ENCODE measurements at places on chromosomes 3 and 15. TPM values are rescaled to one million over a fixed set of nuclear protein-coding genes. Genes with fewer than 3 reads are reported as not detected.

Gene CEMIP
- 0.74 TPM for total RNA-seq

DNA sequence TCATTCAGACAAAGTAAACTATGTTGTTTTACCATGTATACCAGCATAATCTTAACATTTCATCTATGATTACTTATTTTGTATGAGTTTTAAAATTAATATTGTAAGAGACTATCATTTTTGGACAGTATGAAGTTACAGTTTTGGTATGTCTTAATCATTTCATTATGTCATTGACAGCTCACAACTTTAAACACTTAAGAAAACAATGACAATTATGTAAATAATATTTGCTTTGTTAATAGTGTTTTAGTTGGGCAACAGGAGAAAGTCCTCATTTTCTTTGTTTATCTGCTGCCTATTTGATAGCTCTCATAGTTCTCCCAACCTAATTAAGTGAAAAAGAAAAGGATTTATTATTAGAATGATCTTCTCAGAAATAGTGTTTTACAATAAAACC is 80.2 kb downstream of the MEF2A start:
- H3K27ac ChIP-seq = no peak overlapping the region
- DNase-seq = no peak
- H3K27me3 ChIP-seq = no peaks in the 10 kb centered on the region
- peaks cover 5% of the 10 kb centered on the region for H3K36me3 ChIP-seq
- H3K4me1 ChIP-seq = no peaks in the 10 kb centered on the region

- H3K4me1 ChIP-seq = no peaks in the 10 kb centered on the region
Measured at GRCh38 chr15:75758071-75758872, 45.6 kb upstream of the CSPG4 start.

DNA sequence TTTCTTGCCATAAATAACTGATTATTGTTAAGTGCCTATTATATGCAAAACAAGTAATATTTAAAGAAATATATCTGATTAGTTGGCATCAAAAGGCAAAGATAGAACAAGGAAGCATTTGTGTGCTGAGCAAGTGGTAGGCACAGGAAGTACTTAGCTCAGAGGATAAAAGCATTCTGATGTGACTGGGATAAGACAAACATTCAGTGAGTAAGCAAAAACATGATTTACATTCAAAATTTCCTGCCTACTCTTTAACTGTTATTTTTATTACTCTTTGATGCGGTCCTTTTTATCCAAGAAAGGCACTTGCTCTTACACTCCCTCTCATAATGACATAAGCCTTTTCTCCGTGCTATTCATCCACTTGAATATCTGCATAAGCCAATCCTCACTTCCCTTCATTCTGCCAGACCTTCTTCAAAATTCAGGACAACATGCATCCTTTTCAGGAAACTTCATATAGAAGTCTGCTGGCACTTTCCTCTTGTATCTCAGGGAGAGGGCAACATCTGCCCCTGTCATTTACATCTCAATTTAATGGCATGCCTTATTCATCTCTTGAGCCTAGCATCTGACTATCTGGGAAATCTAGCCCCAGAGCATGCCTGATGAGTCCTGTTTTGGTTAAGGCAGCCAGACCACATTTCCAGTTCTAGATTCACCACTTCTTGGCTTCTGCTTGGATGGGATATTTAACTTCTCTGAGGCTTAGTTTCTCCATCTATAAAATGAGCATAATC is 478.2 kb upstream of the ROBO2 start:
- no peak overlapping the region for H3K4me3 ChIP-seq
- no peaks in the 10 kb centered on the region for H3K36me3 ChIP-seq
- H3K27ac ChIP-seq = no peak overlapping the region
- no peaks in the 10 kb centered on the region for H3K4me1 ChIP-seq

DNA sequence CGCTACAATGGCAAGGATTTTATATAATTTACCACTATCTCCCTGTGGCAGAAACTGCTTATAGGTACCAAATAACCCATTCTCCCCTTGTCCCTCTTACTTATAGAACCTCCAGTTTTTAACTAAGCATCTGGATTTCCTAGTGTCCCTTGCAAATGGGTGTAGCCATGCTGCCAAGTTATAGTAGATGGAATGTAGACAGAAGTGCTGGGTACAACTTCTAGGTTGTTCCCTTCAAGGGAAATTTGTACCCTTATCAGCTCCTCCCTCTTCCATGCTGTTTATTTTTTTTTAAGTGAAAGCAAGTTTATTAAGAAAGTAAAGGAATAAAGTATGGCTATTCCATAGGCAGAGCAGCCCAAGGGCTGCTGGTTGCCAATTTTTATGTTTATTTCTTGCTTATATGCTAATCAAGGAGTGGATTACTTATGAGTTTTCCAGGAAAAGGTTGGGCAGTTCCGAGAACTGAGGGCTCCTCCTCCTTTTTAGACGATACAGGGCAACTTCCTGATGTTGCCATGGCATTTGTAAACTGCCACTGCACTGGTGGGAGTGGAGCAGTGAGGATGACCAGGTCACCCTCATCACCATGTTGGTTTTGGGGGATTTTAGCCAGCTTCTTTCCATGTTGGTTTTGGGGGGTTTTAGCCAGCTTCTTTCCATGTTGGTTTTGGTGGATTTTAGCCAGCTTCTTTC is 40.1 kb upstream of the TM4SF19 start:
- H3K4me3 ChIP-seq = no peak overlapping the region
- H3K36me3 ChIP-seq = no peaks in the 10 kb centered on the region
- H3K27ac ChIP-seq = no peak overlapping the region
- H3K27me3 ChIP-seq = no peaks in the 10 kb centered on the region

GRCh38 chr15:49036650-49037545 is 9.3 kb downstream of the SECISBP2L start:
- no peaks in the 10 kb centered on the region for H3K4me1 ChIP-seq
- no peak overlapping the region for H3K27ac ChIP-seq
- DNase-seq = no peak
- no peaks in the 10 kb centered on the region for H3K27me3 ChIP-seq
- no peaks in the 10 kb centered on the region for H3K36me3 ChIP-seq

Gene SERINC4
- 0.22 TPM for total RNA-seq

DNA sequence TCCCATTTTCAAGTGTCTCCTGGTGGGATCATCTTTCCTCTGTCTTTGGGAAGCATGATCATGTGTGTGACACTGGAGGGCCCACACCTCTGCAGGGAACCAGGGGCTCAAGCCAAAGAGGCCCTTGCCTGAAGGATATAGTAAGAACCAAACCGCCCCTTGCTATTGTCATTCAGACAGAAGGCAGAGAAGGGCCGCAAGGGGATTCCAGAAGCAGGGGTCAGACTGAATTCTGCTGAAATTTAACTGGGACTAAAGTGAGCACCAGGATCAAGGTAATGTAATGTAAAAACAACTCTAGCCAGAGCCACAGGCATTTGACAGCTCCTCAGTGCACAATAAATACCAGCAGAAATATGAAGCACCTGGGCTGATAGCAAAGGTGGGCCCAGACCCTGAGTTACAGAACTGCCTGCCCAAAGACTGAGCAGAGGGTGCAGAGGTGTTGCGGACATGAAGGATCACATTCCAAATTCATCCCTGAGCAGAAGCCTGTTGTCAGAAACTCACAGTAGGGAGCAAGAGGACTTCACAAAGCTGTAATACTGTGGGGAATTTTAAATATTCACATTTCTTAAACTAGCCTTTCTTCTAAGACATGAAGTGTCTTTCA is 46.0 kb upstream of the RASGRF1 start:
- no peak overlapping the region for H3K27ac ChIP-seq
- no peaks in the 10 kb centered on the region for H3K36me3 ChIP-seq
- H3K4me3 ChIP-seq = no peak overlapping the region
- H3K4me1 ChIP-seq = no peaks in the 10 kb centered on the region

DNA sequence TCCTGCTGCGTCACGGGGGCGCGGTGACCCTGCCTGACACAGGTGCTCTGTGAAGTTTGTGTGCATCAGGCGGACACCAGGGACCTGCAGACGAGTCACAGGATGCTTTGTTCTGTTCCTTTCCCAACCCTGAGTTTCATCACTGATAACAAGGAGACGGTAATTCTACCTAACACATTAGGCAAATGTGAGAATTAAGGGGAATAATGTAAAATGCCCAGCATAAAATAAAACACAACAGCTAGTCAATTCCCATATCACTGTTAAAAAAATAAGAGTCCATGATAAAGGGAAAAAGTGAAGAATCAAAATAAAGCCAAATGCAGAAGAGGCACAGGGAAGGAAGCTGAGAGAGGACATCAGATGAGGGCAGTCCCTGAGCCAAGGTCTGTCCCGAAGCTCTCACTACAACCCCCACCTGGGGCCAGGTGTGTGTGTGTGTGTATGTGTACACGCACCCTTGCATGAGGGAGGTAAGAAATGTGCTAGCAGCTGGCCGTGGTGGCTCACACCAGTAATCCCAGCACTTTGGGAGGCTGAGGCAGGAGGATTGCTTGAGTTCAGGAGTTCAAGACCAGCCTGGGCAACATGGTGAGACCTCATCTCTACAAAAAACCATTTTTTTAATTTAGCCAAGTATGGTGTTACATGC is 27.5 kb downstream of the PLA2G4D start:
- H3K27me3 ChIP-seq = no peaks in the 10 kb centered on the region
- H3K36me3 ChIP-seq = no peaks in the 10 kb centered on the region
- H3K4me1 ChIP-seq = no peaks in the 10 kb centered on the region

Gene CSTA
- 4.2 TPM for total RNA-seq

DNA sequence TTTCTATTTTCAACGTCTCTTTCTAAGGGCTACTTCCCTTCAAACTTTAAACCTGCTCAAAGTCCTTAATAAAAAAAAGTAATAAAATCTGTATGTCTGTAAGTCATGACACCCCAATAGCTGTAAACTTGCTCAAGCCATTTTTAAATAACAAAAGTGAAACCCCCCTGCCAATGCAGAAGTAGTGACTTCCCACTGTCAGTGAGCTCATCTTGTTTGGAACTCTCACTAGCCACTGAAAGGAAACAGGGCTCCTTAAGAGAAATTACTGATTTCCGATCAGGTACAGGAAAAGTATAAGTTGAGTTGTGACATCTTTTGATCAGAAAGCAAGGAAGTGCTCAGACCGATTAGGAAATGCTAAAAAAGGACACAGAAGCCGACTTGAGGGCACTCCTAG is 27.6 kb upstream of the GPR171 start:
- H3K27me3 ChIP-seq = no peaks in the 10 kb centered on the region
- DNase-seq = no peak
- H3K36me3 ChIP-seq = no peaks in the 10 kb centered on the region

DNA sequence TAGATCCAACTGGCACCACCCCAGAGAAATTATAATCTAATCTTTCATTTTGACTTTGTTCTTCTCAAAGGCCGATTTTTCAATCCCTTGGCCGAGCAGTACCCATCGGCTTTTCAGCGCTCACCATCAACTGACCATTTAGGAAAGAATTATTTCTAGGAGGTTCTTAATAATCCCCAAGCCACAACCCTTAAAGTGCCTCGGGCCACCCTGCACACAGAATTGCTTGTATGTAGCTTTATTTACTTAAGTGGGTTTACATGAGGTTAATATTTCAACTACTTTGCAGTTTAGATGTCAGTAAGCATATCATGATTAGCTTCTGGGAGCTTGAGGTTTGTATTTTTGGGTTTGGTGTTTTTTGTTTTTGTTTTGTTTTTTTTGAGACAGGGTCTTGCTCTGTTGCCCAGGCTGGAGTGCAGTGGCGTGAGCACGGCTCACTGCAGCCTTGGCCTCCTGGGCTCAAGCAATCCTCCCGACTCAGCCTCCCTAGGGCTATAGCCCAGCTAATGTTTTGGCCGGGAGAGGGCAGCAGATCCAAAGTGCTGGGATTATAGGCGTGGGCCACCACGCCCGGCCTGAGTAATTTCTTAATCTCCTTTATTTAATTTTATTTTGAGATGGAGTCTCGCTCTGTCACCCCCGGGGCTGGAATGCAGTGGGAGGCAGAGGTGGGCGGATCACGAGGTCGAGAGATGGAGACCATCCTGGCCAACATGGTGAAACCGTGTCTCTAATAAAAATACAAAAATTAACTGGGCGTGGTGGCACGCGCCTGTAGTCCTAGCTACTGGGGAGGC is 801 bp upstream of the CDAN1 start:
- H3K27me3 ChIP-seq = no peaks in the 10 kb centered on the region
- H3K4me3 ChIP-seq = peak overlapping the region; percentile 89
- H3K27ac ChIP-seq = peak overlapping the region; percentile 62
- peaks cover 14% of the 10 kb centered on the region for H3K4me1 ChIP-seq
- no peak for DNase-seq
- no peaks in the 10 kb centered on the region for H3K36me3 ChIP-seq

DNA sequence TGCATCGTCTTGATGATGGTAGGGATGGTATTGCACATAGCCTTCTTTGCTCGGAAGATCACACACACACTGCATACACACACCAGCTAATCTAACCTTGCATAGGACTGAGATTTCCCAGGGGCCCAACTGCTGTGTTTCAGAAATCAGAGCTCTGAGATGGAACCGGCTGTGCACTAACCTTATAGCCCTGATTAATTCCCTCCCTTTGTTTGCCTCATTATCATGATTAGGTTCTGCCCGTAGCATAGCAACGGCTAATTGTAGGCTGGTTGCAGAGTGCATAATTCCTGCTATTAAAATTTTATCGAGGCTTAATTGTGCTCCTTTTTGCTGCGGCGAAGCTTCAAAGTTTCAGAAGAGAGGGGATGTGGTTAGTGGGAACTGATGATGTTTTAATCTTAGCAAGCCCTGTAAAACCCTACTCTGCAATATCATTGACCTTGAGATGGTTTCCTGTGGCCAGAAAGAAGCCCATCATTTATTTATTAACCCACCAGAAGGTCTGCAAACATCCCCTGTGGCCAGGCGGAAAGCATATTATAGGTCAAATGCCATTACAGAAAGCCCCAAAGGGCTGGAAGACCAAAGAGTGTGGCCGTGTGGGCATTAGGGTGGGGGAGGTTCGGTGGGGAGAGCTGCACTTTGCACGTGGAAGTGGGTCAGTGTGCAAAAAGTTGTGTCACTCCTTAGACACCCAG is 56.2 kb upstream of the GLCE start:
- H3K36me3 ChIP-seq = no peaks in the 10 kb centered on the region
- DNase-seq = no peak
- H3K27me3 ChIP-seq = no peaks in the 10 kb centered on the region

- no peak overlapping the region for H3K27ac ChIP-seq
- no peaks in the 10 kb centered on the region for H3K36me3 ChIP-seq
- H3K4me3 ChIP-seq = no peak overlapping the region
- H3K4me1 ChIP-seq = peaks cover 18% of the 10 kb centered on the region
- no peaks in the 10 kb centered on the region for H3K27me3 ChIP-seq
Measured at GRCh38 chr15:68304589-68305337, 27.2 kb downstream of the FEM1B start.

GRCh38 chr15:60301024-60301423 is 96.8 kb downstream of the ANXA2 start:
- no peaks in the 10 kb centered on the region for H3K4me1 ChIP-seq
- no peak overlapping the region for H3K27ac ChIP-seq
- H3K36me3 ChIP-seq = no peaks in the 10 kb centered on the region
- no peak for DNase-seq
- no peaks in the 10 kb centered on the region for H3K27me3 ChIP-seq
- no peak overlapping the region for H3K4me3 ChIP-seq

DNA sequence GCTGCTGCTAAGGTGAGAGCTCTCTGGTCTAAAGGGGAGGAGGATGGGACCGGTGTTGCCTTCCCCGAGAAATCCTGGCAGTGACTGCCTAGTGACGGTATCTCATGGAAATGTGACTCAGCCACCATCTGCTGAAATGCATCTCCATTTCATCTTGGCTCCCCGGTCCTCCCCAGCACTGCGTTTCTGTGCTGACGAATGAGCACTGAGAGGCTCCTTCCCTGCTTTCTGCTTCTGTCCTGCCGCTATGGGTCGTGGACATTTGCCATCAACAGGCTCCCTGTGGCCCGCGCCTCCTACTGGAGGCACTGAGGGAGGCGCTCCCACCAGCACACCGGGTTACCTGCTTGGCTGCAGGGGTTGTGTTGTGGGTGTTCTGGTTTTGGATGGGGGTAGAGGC is 13.5 kb upstream of the SEC13 start:
- no peak for DNase-seq
- no peaks in the 10 kb centered on the region for H3K36me3 ChIP-seq
- no peaks in the 10 kb centered on the region for H3K27me3 ChIP-seq
- H3K4me3 ChIP-seq = no peak overlapping the region
- H3K27ac ChIP-seq = no peak overlapping the region

Gene SLITRK3
- total RNA-seq = 5.9 TPM

Gene ADAMTS17
- 24.4 TPM for total RNA-seq

Gene GOLGA8G
- not detected for total RNA-seq
